H4 (cell line): ENCODE measurements at places on chromosomes 6 and 20.

DNA sequence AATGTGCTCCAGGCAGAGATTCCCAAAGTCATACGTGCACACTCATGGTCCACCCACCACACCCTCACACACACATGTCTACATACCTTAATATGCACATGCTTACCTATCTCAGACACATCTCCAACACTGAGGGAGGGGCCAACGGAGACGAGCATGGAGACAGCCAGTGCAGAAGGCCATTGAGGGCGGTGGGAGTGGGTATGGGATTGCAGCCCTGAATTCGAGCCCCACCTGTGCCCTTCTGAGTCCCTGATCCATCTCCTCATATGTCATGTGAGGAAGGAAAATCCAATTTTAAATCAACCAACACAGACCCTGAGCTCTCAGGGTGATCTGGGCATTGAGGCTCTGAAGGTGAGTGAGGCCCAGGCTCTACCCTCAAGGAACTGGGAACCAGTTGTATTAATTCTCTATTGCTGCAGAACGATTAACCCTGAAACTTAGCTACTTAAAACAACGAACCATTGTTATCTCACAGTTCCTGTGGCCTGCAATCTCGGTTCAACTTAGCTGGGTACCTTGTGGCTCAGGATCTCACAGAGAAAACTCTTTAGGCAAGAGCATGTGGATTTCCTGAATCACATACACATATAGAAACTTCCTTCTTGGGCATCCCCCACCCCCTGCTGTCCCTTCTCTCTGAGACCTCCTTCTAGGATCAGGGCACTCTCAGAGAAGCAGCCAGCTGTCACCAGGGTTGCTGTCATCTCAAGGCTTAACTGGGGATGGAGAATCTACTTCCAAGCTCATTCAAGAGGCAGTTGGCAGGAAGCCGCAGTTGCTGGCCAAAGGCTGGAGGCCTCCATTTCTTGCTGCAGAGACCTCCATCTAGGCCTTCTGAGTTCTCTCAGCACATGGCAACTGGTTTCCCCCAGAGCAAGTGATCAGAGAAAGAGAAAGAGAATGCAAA lies 28.3 kb downstream of the GLP1R start:
- DNase-seq, result no peak

- DNase-seq, result no peak
Observed at GRCh38 chr6:134634966-134635365, 314.9 kb downstream of the ALDH8A1 start.

DNA sequence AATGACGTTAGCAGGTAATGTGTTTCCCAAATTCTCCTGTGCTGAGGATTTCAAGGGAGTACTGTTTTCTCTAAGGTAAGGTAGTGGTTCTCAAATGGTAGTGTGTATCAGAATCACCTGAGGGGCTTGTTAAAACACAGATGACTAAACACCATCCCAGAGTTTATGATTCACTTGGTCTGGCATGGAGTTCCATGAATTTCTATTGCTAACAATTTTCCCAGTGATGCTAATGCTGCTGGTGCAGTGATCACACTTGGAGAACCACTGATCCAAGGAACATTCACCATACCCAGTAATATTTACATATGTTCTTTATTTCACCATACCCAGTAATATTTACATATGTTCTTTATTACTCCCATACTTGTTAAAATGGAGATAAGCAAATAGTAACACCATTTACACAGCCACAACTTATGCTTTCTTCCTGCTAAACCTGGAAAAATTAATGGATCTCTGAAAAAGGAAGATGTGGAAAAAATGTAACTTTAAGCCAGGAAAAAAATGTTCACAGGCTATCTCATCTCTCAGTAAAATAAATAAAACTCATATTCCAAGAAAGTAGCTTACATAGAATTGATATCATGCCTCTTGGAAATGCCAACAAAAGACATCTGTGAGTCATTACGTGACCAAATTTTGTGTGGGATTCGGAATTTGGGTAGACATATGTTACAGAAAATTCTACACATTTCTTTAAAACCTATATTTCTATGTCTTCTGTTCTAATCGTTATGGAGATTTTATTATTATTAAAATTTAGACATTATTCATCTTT lies 129.5 kb downstream of the MMUT start:
- no peak for DNase-seq

DNA sequence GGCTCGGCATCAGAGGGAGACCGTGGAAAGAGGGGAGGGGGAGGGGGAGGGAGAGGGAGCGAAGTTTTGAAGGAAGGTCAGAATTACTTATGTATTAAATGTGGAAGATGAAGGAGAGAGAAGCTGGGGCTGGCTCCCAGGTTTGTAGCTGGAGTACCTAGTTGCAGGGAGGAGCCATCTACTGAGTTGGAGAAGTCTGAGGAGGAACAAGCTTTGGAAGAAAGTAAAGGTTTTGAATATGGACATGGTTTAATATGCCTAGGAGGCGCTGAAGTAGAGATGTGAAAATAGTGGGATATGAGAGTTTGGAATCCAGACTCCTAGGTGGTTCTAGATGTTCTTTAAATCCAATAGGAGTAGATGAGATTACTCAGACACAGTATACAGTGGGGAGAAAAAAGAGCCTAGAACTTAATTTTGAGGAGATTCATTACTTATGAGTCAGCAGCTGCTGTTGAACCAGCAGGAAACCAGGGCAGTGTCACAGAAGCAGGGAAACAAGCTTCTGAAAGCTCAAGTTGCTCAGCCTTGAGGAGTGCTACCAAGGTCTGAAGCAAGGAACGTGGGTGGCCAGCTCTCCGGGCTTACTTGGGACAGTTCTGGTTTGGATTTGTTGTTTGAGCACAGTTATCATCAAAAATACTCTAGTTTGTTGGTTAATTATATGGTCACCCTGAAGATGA lies 149.3 kb downstream of the UTRN start:
- DNase-seq, result no peak

GRCh38 chr20:43969028-43969447 lies 54.4 kb downstream of the TOX2 start:
- no peak for DNase-seq

GRCh38 chr6:15709651-15710269 lies 46.9 kb upstream of the DTNBP1 start:
- no peak for DNase-seq

- DNase-seq, result no peak
Observed at GRCh38 chr20:26276554-26277210, 580.0 kb upstream of the ZNF337 start.
